ENCODE measurements at places on chromosomes 13 and 19.

GRCh38 chr19:1675633-1676350 lies 23.4 kb upstream of the TCF3 start:
- no peak for DNase-seq

- no peak for DNase-seq
Measured at GRCh38 chr19:8386990-8387389, 3.2 kb upstream of the RAB11B start.

DNA sequence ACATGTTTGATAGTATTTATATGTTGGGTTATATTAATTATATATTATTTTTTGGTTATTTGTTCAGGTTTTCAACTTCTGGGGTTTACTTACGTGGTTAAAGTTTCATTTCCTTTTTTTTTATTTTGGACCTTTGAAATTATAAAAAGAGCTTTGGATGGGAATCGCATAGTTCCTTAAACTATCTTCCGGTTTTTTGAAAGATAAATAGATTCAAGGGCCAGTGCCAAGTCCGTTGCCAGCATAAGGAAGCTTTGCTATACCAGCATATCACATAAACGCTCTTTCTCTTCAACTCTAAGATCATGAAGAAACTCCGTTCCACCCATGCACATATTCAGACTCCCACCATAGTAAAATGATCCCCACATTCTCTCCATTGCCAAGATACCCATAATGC lies 7.4 kb upstream of the OXGR1 start:
- DNase-seq: no peak

GRCh38 chr19:33449799-33450198 lies 71.8 kb downstream of the PEPD start:
- no peak for DNase-seq

Measured in NAMALWA (cell line).